ENCODE measurements at places on chromosomes 2 and 18.

DNA sequence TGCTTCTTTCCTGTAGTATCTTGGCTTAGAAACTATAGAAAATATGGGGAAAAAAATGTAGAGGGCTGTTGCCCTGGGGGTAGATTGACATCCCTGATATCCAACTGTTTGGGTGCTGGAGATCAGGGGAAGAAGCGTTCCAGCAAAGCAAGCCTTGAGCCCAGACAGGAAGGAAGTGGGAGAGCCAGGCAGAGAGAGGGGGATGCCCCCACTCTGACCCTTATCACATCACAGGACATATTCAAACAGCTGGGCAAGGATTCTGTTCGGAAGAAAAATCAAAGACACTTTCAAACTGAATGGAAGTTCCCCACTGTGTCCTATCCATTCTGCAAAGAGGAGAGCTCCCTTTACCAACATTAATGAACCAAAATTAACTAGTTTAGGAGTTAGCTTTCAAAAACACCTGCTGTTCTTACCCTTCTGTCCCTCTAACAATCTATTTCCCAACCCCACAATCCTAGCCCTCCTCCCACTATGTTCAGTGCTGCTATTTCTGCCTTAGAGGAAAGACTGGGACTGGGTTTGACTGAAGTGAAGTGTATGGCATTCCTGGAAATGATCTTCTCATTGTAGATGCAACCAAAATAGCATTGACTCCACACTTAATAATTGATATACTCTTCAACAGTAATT is 16.9 kb upstream of the KCNG3 start:
- no peak for DNase-seq

DNA sequence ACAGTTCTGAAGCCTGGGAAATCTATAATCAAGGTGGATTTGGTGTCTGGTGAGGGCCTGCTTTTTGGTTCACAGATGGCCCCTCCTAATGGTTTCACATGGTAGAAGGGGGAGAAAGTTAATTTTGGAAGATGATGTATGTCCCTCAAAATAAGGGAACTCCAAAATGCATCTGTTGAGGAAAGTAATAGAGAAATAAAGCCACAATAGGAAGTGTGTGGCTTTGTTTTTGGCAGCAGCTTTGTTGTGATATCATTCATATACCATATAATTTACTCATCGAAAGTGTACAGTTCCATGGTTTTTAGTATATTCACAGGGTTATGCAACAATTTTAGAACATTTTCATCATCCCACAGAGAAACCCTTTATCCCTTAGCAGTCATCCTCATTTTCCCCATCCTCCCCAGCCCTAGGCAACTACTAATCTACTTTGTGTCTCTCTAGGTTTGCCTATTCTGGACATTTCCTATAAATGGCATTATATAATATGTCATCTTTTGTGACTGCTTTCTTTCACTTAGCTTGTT is 274.0 kb upstream of the FAM98A start:
- DNase-seq, result no peak

DNA sequence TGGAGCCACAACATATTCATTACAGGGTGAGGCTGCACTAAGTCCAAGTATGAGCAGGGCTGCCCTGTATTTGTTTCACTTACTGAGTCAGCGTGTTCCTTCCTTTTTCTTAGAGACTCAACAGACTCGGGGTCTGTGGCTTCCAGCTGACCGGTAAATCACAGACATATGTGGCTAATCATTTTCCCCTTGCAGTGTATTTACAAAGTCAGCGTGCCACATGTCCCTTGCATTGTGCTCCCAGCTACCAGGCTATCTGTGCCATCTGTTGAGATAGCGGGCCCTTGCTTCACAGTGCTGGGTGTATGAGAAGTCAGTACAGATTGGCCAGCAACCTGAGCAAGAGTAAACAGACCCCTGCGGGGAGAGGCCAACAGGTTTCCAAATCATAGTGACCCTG is 254.3 kb downstream of the LRRTM1 start:
- no peak for DNase-seq

- peak; percentile 2 for DNase-seq
Measured at GRCh38 chr2:5740817-5741216, 48.6 kb downstream of the SOX11 start.

DNA sequence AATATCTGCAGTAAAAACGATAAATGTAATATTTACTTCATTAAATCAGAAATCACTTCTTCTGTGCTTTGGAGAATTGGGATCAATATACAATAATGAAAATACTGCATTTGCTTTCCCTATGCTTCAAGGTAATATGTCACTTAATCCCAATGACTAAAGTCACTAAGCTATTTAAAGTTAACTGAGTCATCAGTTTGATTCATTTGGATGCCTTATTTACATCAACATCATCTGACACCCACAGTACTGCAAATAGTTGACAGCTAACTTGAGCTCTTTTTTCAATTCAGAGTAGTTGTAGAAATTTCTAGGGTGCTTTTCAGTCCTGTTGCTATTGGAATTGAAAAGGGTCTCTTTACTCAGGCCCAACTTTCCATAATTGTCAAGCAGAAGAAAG is 776.9 kb upstream of the FSHR start:
- no peak for DNase-seq

- DNase-seq, result no peak
Measured at GRCh38 chr2:22209545-22209944, 1085.8 kb downstream of the TDRD15 start.

DNA sequence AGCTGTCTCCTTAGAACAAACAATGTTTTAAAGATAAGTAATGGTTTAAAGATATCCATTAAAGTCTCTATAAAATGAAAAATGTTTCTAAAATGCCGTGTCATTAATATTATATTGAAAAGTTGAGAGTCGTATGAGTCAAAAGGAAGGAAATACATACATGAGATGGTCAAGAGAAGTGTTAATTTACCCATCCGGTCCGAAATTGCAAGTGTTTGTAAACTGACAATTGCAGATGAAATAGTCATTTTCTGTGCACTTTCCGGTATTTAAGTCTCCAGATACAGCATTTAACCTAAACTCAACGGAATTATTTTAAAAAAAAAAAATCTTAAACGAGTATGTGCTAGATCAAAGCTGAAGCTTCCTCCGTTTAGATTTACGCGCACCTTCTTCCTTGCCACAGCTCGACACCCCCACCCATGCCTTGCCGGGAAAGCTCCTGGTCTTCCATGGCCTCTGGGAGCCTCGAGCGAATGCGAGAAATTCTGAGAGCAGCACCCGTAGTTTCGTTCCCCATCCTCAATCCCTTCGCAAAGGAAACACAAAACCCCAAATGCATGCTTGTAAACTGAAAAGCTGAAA is 1.8 kb downstream of the DSC3 start:
- DNase-seq, result no peak

DNA sequence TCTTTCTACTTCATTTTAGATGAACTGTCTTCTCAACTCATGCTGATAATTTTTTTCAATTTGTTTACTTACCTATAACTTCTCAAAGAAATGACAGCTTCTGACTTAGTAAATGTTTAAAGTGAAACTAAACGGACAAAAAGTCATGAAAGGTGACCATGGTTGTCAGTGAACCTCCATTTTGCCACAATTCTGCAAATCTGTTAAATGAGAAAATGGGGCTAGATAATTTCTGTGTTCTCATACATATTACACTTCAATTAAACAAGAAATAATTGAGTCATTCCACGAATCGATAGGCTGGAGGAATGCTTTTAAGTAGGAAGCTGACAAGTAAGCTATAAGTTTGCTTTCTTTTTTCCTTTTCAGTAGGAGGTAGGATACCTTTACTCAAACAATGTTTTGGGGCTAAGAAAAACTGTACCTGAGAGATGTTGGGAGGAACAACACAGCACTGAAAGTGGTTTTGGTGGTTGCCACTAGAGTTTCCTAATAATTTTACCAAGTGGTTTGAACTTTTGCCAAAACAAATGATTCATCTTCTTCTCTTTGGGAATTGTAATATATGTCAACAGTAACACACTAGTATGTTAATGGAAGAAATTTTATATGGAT is 17.1 kb downstream of the DYNAP start:
- no peak for DNase-seq

- no peak for DNase-seq
Measured at GRCh38 chr2:168449419-168449818, 6.7 kb upstream of the CERS6 start.

Measured in hypothalamus (tissue), 51 donors.